ENCODE measurements at places on chromosomes 12 and 14. TPM values are rescaled to one million over a fixed set of nuclear protein-coding genes. Genes with fewer than 3 reads are reported as not detected.

- peak; percentile 58 for DNase-seq
Observed at GRCh38 chr12:96196781-96197180, 2.6 kb downstream of the ELK3 start.

AMN gene
- total RNA-seq: 0.40 TPM

DNA sequence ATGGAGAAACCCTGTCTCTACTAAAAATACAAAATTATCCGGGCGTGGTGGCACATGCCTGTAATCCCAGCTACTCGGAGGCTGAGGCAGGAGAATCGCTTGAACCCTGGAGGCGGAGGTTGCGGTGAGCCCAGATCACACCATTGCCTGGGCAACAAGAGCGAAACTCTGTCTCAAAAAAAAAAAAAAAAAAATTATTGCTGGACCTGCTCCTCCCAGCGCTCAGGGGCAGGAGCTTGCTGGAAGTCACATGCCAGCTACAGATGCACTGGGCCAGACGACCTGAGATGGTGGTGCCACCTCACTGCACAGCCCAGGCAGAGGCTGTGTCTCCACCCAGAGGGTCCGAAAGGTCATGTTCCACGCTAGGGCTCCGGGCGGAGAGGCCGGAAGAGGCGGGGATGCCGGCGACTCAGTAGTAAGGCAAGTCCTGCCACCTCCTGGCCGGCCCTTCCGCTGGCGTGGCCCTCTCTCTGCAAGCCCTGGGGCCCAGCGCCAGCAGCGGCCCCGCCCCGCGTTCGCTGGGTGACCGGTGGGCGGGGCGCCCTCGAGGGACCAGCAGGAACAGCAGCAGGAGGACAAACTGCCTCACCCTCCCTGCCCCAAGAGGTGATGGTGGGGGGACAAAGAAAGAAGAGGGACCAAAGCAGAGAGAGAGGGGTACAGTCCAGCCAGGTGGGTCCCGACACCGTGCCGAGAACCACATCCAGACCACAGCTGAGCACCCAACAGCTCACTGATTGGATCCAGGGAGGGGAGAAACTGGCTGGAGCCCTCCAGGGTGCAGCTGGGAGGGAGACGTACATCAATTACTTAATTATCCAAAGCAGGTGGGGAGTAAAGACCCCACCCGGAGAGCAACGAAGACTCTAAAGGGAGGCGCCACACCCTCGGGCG is 3.6 kb upstream of the RHOF start:
- peak; percentile 90 for DNase-seq

DNA sequence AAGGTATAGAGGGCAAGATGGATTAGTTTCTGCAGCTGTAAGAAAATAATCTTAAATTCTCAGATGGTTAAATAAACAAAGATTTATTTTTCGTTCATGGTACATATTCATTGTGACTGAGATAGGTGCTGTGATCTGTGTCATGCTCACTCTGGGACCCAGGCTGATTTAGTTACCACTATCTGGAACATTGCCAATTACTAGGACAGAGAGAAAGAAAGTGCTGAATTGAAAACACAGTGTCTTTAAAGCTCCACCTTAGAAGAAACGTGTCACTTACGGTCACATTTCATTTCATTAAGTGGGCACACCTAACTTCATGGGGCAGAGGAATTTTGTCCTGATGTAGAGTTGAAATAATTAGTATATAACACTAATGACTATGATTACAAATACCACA is 430.0 kb downstream of the CCDC91 start:
- DNase-seq: no peak

- DNase-seq: no peak
Observed at GRCh38 chr14:74864198-74864597, 11.7 kb downstream of the PROX2 start.

DNA sequence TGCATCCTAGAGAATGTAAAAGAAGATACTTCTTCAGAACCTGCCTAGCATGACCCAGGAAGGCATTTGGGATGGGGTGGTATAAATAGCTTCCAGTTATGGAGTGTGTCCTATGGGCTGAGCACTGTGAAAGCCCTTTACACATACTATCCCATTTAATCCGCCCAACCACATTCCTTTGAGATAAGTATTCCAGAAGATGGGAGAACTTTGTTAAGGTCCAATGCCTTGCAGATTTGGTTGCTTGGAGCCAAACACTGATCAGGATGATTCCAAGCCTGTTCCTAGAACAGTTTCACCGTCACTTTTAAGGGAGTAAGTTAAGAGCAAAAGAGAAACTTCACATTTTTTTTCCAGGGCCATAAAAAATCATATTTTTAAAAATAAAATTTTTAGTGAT is 82.5 kb upstream of the CLMN start:
- no peak for DNase-seq

DNA sequence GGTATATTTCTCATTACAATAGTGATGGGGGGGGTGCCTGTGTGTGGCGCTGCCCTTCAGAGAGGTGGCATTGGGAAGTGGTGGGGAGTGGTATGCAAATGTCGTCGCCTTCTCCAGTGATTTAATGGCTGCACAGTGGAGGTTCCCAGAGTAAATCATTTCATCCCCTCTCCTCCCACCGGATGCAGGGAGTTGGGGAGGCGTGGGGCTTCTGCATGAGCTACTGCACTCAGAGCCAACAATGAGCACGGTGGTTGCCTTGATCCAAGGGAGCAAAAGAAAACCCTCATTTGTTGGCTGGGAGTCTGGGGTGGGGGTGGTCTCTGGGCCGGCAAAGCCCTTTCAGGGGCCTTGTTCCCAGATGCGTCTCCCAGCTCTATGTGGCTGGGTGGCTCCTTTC is 124.3 kb downstream of the AACS start:
- no peak for DNase-seq

- DNase-seq: no peak
Observed at GRCh38 chr12:62258941-62259630, 1.1 kb upstream of the USP15 start.

DNA sequence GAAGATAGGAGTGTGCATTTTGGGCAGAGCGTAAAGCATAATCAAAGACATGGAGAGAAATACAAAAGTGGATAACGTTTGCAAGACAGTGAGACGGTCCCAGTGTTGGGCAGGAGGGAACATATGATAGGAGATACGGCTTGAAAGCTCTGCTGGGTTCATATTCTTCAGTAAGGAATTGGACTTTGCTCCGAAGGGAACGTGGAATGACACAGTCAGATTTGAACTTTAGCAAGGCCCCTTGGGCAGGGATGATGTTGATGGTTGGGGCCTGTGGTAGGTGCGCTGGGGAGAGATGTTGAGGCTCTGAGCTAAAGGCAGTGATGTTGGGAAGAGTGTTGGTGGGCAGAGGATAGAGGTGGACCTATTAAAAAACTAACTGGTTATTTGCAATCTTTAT is 143.5 kb upstream of the TBX3 start:
- DNase-seq: no peak

- DNase-seq: no peak
Observed at GRCh38 chr12:103442822-103443221, 52.9 kb downstream of the C12orf42 start.

All from Daoy (cell line).